ENCODE measurements at places on chromosomes 1 and 21.

- no peak for DNase-seq
Measured at GRCh38 chr1:200907611-200908097, 13.0 kb downstream of the INAVA start.

GRCh38 chr1:185734929-185735700 is 924 bp downstream of the HMCN1 start:
- no peak for DNase-seq

- DNase-seq = no peak
Measured at GRCh38 chr1:21766210-21766609, 16.7 kb downstream of the USP48 start.

DNA sequence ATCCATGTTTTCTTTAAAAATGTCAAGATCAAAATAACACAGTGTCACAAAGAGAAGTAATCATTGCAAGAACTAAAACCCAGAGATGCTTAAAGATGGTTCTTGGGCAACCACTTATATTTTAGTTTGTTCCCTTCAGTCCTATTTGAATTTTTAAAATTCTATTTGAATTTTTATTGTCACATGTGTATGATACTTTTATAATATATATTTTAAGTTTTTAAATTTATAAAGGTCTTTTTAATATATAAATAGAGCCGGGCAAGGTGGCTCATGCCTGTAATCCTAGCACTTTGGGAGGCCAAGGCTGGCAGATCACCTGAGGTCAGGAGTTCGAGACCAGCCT is 22.3 kb upstream of the DISC1 start:
- DNase-seq = no peak

DNA sequence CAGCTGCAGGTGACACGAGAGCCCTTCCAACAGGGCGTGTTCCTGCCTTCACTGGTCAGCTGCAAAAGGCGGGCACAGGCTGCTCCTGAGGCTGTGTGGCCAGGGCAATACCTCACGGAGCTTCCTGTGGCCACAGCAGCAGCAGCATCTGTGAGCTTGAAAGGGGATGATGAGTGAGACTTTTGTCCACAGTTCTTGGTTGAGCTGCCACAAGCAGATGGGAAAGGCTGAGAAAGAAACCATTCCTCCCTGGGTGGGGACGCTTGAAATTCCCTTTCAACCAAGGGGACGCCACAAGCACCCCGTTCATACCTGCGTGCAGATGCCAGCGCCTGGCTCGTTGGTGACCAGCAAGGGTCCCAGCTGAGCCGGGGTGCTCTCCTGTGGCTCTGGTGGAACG is 37.6 kb downstream of the B3GALT5 start:
- DNase-seq = no peak

DNA sequence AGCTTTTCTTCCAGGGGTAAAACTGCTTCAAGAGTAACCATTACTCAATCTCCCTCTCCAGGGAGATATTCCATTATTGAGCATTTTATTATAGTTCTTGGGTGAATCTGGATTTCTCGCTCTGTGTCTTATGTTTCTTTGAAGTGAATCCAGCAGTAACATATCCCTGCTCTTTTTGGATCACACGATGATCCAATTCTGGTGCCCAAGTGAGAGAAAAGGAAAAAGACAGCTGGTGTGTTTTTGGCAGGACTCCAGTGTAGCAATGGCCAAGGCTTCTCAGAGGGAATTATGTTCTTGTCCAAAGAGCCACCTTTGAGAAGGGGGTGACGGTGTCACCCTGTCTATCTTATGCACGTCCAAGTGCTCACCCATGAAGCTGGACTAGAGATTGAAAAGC is 140.3 kb upstream of the ERRFI1 start:
- peak; percentile 64 for DNase-seq

GRCh38 chr21:28636752-28637691 is 355.7 kb downstream of the LTN1 start:
- no peak for DNase-seq

GRCh38 chr1:202160377-202160940 is at the start of gene PTPN7:
Gene PTPN7 (minus strand): TSS chr1:202160602. CDS start chr1:202159402, 1,200 bp downstream.
- no peak for DNase-seq

- no peak for DNase-seq
Measured at GRCh38 chr1:150612014-150612345, 17.4 kb downstream of the ENSA start.

DNA sequence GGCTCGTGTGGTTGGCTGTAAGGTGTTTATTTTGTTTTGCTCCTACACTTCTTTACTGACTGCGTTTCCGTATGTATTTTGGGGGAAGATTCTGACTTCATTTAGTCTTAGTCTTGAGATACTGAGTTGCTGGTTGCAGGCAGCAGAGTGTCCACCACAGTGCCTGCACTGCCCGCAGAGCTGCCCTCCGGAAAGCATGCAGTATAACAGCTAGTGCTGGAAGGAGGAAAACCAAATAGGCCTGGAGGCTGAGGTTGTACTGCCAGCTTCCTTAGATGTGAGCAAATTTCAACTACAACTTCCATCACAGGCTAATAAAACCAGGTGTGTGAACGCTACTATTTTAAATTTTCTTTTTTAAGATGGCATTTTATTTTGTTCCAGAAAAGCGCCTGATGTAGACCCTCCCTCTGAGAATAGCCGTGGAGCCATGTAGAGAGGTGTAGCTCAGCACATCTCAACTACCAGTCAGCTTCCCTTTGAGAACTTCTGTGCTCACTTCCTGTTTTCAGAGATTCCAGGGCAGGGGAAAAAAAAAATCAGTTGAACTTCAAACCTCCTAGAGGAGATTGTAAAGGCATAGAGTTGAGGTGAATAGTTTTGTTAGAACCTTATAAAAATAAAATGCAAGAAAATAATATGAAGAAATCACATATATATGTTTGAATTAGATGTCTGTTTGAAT is 17.6 kb downstream of the LMO4 start:
- no peak for DNase-seq

DNA sequence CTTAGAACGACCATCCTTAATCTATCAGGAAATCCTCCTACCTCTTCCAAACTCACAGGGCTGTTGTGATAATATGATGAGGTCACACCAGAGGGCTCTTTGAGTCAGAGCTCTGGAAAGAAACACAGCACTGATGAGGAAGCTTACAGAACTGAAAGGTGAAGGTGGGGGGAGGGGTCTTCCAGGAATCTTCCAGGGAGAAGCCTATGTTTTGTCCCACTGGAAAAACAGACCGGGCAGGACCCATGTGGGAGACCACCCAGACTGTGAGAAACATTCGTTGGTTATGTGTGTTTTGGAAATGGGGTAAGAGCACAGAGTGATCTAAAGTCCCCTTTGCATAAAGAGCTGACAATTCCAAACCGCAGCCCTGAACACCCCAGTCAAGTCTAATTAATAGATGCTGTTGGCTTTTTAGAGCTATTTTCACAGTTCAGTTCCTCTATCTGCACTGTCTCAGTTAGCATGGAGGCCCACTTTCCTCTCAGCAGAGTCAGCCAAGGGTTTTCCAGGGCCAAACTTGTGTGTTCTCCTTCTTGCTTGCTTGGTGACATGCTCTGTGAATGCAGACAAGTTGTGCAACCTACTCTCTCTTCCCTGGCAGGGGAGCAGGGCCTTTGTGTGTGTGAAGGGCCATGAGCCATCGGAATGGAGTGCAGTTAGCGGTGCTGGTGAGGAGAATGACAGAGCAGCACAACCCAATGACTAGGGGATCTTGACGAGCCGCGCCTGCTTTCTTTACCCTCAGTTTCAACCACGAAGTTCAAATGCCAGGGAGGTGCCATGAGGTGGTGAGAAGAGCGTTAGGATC is 12.3 kb downstream of the PHLDA3 start:
- no peak for DNase-seq

- no peak for DNase-seq
Measured at GRCh38 chr1:221548942-221549341, 192.9 kb downstream of the DUSP10 start.

DNA sequence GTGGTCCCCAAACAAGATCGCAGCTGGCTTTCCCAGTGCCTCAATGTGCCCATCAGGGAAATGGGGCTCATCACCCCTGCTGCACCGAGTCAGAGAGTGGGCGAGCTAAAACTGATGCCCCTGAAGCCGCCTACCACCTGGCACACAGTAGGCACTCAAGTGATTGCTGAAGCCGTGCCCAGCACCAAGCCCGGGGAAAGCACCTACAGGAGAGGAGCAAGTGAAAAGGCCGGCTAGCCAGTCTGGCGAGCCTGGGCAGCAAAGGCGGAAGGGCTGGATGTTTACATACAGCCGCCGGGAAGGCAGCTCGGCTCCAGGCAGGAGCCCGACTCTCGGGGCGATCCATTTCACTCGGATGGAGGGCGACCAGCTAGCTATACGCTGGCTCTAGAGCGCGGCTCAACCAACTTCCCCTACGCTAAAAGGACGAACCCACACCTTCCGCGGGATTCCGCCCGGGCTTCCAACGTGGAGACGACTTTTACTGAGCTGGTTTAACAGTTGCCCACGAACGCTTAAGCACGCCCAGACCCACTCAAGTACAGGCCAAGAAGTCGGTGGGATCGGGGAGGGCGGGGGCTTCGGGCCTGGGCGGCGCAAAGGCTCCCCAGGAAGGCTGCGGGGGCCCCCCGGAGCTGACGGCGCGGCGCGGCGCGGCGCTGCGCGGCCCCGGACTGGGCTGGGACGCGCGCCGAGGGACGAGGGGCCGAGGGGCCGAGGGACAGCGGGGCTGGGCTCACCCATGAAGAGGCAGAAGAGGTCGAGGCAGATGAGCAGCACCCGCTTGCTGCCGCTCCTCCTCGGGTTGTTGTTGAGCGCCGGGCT is 1.0 kb downstream of the PLPP3 start:
- DNase-seq = no peak

DNA sequence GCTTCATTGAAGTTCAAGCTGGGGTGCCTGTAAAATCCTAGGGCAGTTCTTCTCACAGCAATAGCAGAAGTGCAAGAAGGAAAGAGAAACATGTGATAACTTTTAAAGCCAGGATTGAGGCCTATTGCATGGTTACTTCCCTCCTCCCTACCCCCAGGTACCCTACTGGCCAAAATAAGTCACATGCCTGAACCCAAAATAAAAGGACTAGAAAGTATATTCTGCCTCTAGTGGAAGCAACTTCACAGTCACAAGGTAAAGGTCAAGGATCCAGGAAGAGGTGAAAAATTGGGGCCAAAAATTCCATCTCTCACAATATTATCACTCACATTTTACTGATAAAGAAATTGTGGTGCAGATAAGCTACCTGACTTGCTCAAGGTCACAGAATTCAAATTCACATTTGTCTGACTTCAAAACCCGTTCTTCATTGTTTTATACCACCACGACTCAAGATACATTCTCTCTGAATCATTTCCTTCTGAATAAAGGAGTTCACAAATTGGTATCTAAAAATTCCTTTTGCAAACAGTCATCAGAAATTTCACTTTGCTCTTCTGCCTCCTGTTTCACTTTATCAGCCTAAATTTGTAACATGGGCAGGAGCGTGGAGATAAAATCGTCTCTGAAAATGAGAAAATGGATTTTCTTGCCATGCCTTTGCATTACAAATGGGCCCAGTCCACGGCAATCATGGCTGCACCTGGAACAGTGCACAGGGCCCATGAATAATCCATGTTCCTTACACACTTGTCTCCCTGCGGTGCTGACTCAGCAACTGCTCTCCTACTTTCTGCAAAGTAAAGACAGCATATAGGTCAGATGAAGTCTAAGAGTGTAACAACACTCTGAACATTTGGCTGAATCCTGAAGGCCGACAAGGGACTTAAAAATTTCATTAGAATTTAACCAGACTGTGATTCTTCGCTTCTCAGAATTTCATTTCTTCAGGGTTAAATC is 485.3 kb upstream of the NFIA start:
- no peak for DNase-seq

DNA sequence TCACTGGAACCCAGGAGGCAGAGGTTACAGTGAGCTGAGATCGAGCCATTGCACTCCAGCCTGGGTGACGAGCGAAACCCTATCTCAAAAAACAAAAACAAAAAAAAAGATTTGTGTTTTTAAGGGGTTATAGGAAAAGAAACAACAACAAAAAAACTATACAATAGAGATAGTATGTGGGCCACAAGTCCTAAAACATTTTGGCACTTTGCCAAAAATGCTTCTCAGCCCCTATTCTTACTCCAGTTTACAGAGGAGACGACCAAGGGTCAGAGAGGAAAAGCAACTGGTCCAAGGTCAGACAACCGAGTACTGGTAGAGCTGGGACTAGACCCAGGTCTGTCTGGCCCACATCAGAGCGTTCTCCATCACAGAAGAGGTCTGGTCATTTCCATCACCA is 3.0 kb downstream of the FBXO44 start:
- DNase-seq = no peak

DNA sequence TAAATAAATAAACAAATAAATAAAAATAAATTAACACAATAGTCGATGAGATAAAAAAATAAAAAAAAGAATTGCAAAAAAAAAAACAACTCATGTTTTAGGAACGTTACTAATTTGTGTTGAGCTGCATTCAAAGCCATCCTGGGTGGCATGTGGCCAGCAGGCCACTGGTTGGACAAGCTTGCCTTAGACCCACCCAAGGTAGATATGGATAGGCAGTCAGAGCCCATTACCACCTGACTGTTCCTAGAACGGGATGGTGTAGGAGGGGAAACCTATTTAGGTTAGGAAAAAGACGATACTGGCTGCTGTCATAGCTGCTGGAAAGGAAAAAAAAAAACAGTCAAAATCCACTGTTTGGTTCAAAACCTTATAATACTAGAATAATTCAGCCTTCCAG is 40.8 kb downstream of the HTR6 start:
- DNase-seq = no peak

- no peak for DNase-seq
Measured at GRCh38 chr1:45266151-45266801, 59.9 kb upstream of the ZSWIM5 start.

GRCh38 chr1:225413708-225414375 is 14.0 kb downstream of the LBR start:
- no peak for DNase-seq

GRCh38 chr1:240111558-240111957 is 19.9 kb downstream of the FMN2 start:
- no peak for DNase-seq

DNA sequence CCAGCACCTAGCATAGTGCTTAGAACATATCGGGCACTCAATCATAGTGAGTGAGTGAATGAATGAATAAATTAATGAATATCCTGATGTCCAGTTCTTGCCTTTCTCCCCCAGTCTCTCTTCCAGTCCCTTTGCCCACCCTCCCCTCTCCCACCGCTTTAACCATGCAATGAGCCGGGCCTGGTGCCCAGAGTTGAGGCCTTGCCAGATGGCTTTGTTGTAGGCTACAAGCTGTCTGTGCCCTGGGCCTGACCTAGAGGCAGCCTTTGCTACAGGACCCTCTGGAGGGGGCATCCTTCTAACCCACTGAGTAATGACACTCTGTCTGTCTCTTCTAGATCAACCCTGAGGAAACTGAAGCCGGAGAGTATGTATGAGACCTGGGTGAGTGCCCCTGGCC is 6.9 kb downstream of the CASQ1 start:
- no peak for DNase-seq

- DNase-seq = no peak
Measured at GRCh38 chr1:10671090-10671489, 125.4 kb downstream of the CASZ1 start.

GRCh38 chr21:25494804-25495203 is 112.5 kb downstream of the MRPL39 start:
- no peak for DNase-seq

GRCh38 chr1:183646776-183647175 is 6.3 kb downstream of the APOBEC4 start:
- no peak for DNase-seq

- no peak for DNase-seq
Measured at GRCh38 chr1:197663162-197663953, 111.9 kb downstream of the DENND1B start.

All from NCI-H446 treated with DMSO at 0.1 percent for 48 hours (cell line).